ENCODE measurements at places on chromosomes 4 and X. TPM values are rescaled to one million over a fixed set of nuclear protein-coding genes. Genes with fewer than 3 reads are reported as not detected.

The SUPT20HL2 gene
- total RNA-seq = 0.27 TPM

The CTAG1B gene
- total RNA-seq = 0.76 TPM

The KLB gene
- not detected for total RNA-seq

The CT83 gene
- total RNA-seq = not detected

The BEX5 gene
- 19.3 TPM for total RNA-seq

DNA sequence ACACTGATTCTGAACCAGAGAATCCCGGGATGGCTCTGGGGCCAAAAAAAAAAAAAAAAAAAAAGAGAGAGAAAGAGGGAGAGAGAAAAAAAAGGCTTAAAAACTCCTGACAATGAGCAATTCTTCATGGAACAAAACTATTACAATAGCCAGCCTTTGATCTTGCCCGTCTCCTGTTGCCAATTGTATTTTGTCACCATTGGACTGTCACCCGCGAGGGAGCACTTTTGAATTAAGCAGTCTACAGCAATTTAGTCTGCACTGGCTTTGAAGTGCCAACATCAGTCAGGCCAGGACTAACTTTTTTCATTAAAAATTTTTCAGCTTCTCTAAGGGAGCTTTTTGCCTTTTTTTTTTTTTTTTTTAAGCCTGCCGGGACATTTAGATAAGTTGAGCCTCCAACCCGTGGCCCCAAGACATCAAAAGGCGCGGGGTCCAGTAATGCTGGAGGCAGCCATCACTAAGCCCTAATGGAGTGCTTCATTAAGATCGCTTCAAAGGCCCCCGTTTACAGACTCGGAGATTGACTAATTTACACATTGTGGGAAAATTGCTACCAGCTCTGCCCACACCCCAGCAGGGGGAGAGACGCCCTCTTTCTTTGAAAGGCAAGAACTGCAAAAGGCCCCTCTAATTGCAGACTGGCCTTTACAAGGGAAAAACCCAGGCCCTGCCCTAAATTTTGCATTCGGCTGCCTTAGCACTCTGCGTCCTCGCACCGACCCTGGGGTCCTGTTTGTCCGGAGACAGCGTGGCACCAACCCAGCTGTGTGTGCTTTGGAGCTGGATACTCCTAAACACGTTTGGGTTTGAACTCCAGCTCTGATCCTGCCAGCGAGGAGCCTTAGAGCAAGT is 98.1 kb upstream of the MSX1 start:
- no peak for DNase-seq

- DNase-seq = no peak
These were observed 183.1 kb upstream of the FAT1 start for GRCh38 chr4:186906722-186907121.

GRCh38 chr4:1171311-1172227 is 814 bp downstream of the SPON2 start:
- DNase-seq = peak; percentile 47

- DNase-seq = no peak
These were observed at the start of gene WAS for GRCh38 chrX:48683411-48683982. Gene WAS, plus strand, starts transcription at chrX:48683799. Its CDS starts 55 bp downstream, at chrX:48683854.

DNA sequence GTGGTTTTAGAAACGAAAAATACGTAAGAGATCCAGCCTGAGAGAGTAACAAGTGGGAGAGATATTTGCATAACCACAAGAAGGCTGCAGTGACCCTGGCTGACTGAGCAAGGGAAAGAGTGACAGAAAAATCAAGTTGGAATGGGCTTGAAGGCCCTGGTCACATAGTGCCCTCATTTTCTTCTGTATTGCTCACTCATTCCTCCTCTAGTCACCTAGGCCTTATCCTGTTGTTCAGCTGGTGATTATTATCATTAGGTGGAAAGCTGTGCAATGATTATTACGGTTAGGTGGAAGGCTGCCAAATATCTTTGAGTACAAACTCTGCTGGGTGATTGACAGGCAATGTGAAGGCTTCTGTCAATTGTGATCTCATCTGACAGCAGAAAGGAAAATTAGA is 2384.1 kb downstream of the PCDH7 start:
- DNase-seq = no peak

All from dorsolateral prefrontal cortex (tissue), 122 donors.